ENCODE measurements at places on chromosomes 1 and 21.

DNA sequence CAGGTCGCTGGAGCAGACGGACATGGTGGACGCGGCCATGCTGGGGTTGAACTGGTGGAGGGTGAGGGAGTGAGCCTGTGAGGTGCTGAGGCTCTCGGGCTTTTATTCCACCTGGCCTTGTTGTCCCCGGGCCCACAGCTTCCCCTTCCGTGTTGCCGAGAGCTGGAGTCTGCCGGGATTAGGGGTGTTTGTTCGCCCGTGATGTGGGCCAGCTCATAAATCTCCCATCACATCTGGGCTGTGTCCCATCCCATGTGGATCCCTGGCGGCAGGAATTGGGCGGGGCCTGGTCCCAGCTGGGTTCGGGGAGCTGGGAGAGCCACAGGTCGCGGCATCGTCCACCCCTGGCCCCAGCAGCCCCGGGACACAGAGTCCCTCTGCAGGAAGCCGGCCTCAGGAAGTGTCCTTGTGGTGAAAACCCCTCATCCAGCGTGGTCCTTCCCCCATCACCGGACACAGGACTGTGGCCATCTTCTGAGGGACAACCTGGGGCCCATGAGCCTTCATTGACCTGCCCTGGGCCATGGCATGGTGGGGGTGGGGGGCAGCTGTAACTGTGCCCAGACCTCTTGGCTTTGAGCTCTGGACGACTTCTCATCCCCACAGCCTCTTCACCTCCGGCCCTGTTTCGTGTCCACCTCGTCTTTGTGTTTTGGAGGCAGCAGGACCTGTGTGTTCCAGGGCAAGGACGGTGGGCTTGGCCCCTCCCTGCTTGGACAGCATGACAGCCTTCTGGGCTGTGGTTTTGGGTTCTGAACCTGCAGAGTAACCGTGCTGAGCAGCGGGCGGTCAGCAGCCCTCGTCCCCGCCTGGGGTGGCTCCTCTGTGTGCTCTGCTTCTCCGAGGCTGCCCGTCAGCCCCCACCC is at the start of gene KRTAP10-6:
TSS of gene KRTAP10-6 (minus strand) at position 60 of the 866 bp plus-strand sequence. CDS start at position 39, 21 bp downstream.
- no peak for DNase-seq

DNA sequence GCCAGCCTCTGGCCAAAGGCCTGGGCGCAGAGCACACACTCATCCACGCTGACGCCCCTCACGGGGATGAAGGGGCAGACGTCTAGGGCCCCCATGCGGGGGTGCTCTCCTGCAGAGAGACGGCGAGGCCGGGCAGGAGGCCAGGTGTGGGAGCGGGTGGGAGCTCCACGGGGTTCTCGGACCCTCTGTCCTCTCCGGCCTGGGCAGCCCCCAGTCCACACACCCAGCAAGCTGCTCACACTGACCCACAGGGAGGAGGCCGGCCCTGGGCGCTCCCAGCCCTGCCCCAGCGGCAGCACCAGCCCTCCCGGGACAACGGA is 2.5 kb downstream of the FTCD start:
- no peak for DNase-seq

- no peak for DNase-seq
These were observed 52.6 kb downstream of the DESI2 start for GRCh38 chr1:244705261-244706234.

GRCh38 chr1:32496127-32496526 is 31.3 kb downstream of the ZBTB8B start:
- no peak for DNase-seq

Data from cerebellar nuclear complex (tissue), 1 donor.